Stimulated activated CD8-positive, alpha-beta memory T cell treated with anti-CD3 and anti-CD28 coated beads, Interleukin-15, amount 100 ng/mL, for 48 hours (primary cell): ENCODE measurements at places on chromosomes 4 and X.

- DNase-seq, result no peak
Measured at GRCh38 chrX:66150163-66150562, 13.9 kb upstream of the HEPH start.

GRCh38 chr4:85826060-85826678 lies 351.2 kb downstream of the ARHGAP24 start:
- DNase-seq, result no peak

- DNase-seq, result no peak
Measured at GRCh38 chr4:10047967-10048366, 26.7 kb upstream of the SLC2A9 start.

- no peak for DNase-seq
Measured at GRCh38 chr4:153260553-153261300, 56.5 kb downstream of the TRIM2 start.

DNA sequence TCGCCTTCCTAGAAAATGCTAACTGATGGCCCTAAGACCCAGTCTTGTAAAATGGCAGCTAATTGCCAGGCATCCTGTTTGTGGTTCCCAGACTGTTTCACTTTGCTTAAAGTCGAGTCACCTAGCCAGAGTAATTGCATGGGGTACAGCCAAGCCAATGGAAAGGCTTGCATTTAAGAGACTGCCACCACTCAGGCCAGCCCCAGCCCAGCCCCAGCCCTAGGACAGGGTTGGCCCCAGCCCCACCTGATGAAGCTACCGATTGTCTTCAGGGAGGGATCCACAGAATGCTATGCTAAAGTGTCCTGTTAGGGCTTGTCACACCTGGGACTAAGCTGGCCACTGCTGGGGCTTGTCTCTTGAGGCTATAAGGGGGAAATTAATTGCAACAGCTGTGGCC lies 194.6 kb upstream of the KLF3 start:
- DNase-seq, result no peak

DNA sequence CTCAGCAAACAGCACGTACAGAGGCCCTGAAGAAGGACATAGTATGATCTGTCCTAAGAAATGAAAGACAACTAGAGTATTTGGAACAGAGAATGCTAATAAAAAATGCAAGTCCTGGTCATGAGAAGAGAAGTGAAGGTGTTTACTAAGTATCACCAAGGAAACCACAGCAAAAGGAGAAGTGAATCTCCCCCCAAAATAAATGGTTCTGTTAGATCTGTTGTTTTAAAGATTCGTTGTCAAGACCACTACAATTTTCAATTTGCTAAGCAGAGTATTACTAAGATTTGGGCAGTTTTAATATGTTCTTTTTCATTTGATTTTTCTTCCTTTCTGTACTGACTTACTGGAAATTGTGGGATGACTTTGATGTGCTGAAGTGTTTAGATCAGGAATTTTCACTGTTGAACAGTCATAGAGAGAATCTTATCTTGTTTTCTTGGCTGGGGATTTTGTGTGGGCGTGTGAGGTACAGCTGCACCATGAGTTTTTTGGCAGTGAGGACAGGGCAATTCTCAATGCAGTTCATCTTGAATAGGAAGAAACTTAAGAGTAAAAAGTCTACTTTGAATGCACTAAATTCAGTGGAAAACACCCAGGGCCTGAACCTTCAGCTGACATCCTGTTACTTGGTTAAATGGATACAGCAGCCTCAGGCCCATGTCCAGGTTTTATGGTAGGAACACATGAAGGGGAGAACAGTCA lies 132.2 kb downstream of the STIM2 start:
- DNase-seq, result no peak

- DNase-seq, result no peak
Measured at GRCh38 chr4:169933531-169933930, 92.7 kb downstream of the MFAP3L start.

GRCh38 chr4:148311526-148311925 lies 130.7 kb downstream of the NR3C2 start:
- DNase-seq, result no peak

GRCh38 chr4:163367651-163368050 lies 24.0 kb downstream of the NPY5R start:
- DNase-seq, result no peak

GRCh38 chr4:184293552-184293951 lies 75.9 kb upstream of the ENPP6 start:
- no peak for DNase-seq

GRCh38 chr4:96637971-96638412 lies 798.1 kb downstream of the PDHA2 start:
- DNase-seq, result no peak

DNA sequence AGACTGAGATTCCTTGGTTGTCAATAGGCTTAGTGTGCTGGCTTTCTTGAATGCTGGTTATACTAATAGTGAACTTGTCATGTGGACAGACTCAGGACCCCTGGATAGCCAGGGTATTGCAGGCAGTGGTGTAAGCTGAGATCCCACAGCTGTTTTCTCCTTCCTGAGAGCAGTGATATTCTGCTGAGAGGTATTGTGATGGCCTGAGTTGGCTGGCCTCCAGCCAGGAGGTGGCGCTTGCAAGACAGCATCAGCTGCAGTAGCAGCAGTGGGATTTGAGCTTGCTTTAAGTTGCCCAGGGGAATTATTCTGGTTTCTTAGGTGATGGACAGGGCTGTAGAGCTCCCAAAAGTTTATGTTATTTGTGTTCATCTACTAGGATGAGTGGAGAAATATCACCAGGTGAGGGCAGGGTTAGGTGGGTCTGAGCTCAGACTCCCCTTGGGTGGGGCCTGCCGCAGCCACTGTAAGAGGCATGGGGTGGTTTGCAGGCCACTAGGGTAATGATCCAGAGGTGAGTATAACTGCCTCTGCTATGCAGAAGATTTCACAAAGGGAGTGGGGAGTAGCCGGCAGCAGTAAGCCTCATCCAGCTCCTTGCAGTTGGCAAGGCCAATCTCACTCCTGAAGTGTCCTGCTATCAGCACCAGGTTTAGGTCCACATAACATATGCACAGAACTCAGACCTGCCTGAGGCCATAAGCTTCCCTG lies 66.2 kb downstream of the IL15 start:
- DNase-seq, result no peak

DNA sequence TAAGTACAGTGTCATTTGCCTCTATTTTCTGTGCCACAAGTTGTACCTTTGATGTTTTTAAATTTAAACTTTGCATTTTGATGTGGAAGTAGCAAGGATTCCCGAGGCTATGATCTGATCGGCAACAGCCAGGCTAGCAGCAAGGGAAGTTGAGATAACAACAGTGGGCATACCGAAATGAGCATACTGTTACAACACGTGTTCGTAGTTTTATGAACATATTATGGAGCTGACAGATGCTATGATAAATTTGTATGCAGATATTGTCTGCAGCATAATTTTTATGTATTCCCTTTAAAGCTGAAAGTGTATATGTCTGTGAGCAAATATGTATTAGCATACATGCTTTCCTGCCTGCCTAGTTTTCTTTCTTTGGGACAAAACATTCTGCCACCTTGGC lies 306.1 kb downstream of the PCDH7 start:
- no peak for DNase-seq

- DNase-seq, result no peak
Measured at GRCh38 chrX:9019151-9019550, 14.8 kb downstream of the FAM9B start.

DNA sequence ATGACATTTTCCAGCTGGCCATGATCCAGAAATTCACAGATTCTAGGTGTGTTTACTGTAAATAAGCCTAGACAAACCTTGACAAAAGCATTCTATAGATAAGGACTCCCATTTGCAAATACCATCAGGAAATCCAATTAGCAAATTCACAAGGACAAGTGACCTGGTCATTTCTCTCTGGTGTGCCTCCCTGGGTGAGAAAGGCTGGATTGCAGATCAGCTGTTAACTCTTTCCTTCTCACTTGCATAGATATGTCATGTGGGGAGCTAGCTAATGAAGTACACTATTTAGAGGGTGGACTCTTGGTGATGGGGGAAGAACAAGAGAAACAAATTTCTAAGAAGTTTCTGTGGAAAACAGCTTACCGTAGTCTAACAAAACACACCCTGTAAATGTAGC lies 58.9 kb downstream of the MOSPD2 start:
- no peak for DNase-seq

- peak; percentile 8 for DNase-seq
Measured at GRCh38 chr4:38803833-38804653, 548 bp downstream of the TLR1 start.

- no peak for DNase-seq
Measured at GRCh38 chr4:181776264-181777054, 466.7 kb upstream of the TENM3 start.

DNA sequence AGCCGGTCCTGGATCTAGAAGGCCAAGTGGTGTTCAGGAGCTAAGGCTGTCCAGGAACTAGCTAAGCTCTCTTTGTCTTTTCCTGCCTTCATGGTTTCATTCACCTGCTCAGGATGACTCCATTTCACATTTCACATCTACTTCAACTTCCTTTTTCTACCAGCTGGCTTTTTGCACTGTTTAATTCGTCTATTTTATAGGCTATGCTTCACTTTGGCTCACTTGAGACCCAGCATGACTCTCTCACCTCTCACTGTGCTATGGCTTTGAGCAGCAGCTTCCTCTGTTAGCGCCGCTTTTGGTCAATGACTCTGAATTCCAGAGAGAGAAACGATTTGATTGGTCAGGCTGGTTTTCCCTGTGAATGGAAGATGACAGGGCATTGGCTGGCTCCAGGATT lies 213.5 kb upstream of the CLNK start:
- DNase-seq, result no peak

DNA sequence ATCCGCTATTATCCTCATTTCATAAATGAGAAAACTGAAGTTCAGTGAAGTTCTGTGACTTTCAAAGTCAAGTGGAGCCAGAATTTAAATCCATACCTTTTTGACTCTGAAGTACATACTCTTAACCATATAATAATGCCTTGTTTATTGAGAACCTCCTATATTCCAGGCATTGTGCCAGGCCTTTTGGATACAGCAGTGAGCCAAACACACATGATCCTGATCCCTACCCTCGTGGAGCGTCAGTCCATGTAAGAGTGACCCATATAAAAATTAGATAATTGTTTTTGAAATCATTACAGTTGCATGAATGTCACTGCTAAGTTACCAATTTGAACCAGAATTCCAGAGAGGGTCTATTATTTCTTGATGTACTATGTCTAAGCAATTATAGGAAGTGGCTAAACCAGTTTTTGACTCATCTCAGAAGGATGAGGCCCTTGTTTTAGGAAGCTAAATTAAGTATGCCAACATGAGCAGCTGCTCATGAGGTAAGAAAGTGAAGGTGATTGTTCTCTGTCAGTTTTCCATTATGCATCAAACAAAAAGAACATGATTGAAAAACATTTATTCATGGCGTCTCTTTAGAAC lies 289.5 kb downstream of the GLUD2 start:
- no peak for DNase-seq

DNA sequence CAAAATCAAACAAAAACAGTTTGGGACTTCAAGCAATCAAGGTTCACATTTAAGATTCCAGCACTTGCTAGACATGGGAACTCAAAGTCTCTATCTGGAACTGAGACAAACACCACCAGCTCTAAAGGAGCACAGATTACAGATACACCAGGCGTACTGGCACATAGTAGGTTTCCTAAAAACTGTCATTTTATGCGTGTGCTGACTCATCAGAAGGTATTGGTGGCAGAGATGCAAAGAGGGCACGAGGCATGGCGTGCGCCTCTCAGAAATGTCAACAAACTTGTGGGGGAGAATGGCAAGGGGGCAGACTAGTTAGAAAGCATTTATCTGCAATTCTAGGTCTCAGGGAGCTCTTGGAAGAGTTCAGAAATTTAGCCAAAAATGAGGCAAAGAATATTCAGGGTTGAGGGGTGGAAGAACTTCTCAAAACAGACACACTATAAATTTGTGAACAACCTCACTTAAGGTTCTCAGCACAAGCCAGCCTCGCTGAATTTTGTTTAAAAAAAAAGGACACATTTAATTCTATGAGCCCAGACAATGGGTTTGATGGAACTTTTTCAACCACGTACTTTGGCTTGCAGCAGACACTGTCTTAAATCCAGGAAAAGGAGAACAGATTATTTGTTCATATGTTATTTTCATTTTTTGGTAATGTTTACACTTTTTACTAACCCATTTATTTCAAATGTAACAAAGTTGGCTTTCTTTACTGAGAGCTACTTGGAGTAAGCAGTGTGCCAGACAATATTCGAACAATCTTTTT lies 100.0 kb downstream of the SHISA3 start:
- DNase-seq, result no peak

DNA sequence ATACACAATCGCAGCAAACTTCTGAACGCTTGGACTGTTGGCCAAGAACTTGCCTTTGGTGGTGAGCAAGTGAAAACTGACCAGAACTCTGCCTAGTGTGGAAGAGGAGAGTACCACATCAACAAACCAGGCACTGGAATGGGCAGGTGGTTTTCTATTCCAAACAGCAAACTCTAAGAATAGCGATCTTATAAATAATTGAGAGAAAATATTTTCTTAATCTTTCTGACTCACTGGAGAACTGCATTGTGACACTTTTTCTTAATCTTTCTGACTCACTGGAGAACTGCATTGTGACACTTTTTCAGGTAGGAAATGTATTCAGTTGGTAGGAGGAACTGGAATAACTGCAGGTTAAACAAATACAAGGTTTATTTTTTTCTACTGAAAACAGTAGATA lies 57.0 kb upstream of the SORBS2 start:
- DNase-seq, result no peak

DNA sequence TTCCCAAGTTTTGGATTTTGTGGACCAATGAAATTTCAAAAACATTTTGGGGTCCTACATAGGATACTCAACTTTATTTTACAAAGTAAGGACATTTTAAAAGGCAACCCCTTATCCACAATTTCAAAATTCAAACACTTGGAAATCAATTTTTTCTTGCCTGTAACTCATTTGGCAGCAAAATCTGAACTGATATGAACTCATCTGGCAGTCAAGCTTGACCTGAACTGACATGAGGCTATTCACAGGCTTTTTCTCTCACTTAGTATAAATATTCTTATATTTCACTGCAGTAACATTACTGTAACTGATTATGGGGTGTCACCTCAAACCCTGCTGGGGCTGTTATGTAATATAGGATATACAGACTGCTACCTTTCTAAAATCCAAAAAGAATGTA lies 116.1 kb downstream of the KLHL13 start:
- no peak for DNase-seq

DNA sequence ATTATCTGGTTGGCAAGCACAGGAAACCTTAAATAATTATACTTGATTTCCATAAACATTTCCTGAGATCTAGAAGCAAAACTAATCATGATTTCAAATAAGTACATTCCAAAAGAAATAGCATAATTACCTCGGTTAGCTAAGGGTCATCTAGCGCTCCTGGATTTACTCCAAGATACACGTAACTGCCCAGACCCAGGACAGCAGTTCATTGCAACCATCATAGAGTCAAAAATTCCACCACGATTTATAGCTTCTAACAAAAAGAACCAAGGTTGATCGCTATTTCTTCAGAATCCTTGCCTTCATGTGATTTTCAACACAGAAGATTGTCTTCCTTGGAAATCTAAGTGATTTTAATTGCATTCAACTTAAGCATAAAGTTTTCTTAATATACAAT lies 1235.5 kb upstream of the TENM3 start:
- DNase-seq, result no peak

DNA sequence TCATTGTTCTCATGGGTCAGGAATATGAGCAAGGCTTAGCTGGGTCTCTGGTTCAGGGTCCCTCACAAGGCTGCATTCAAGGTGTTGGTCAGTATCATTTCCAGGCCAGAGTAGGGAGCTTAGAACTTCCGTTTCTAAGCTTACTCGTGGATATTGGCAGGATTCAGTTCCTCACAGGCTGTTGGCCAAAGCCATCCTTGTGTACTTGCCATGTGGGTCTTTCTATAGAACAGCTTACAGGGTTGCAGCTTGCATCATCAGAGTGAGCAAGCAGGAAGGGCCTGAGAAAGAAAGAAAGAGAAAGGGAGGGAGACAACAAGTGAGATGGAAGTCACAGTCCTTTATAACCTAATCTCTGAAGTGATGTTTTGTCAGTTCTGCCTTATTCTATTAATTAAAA lies 5.1 kb upstream of the LIMCH1 start:
- DNase-seq, result no peak
